ENCODE measurements at places on chromosomes 2 and 18. TPM values are rescaled to one million over a fixed set of nuclear protein-coding genes. Genes with fewer than 3 reads are reported as not detected.

The TSHZ1 gene
- polyA plus RNA-seq, result 6.2 TPM

The PSD4 gene
- 20.9 TPM for polyA plus RNA-seq

The SERPINB3 gene
- 29.0 TPM for polyA plus RNA-seq

The KCMF1 gene
- 44.4 TPM for polyA plus RNA-seq

The HOXD9 gene
- 0.37 TPM for polyA plus RNA-seq

The ANKRD30B gene
- polyA plus RNA-seq, result not detected
